ENCODE measurements at places on chromosomes 7 and 10. TPM values are rescaled to one million over a fixed set of nuclear protein-coding genes. Genes with fewer than 3 reads are reported as not detected.

DNA sequence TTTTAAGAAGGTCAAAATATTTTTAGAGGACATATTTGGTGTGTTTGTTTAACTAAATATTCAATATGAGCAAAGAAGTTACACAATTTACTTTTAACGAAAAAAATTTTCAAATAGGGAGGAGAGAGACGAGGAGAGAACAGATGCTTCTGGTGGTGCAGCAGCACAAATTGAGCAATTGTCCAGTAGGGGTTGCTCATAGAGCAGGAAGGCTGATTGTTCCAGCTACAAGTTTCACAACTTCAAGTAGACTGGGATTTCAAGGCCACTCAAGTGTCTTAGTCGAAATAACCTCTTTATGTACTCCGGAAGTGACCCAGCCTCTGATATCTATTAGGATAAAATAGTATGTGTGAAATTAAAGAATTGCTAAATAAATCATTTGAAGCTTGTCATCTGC lies 197.9 kb downstream of the HDAC9 start:
- DNase-seq = peak; percentile 3

GRCh38 chr7:69213878-69214277 lies 384.4 kb upstream of the AUTS2 start:
- no peak for DNase-seq

DNA sequence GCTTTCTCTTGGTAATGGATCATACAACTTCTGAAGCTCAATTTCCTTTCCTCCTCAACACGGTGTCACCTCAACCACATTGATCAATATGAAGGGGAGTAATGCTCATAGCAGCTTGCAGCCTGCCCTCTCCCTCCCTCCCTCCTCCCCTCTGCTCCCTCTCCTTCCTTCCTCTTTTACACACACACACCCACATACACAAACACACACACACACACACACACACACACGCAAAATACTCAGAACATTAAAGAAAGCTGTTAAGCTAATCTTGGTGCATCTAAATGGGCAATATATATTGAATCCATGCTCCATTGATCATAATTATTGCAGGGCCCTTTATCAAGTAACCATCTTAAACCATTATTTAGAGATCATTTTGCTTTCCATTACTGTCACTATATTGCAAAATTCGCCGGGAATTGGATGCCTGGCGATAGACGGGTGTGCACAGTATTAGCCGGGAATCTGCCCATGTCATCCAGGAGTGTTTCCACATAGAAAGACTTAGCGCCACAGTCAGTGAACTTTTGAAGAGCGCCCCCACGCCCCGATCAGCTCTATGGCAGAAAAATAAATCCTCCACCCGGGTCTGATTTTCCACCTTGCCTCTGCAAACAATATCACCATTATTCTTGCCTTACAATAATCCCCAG lies 122.0 kb downstream of the PRLHR start:
- no peak for DNase-seq

DNA sequence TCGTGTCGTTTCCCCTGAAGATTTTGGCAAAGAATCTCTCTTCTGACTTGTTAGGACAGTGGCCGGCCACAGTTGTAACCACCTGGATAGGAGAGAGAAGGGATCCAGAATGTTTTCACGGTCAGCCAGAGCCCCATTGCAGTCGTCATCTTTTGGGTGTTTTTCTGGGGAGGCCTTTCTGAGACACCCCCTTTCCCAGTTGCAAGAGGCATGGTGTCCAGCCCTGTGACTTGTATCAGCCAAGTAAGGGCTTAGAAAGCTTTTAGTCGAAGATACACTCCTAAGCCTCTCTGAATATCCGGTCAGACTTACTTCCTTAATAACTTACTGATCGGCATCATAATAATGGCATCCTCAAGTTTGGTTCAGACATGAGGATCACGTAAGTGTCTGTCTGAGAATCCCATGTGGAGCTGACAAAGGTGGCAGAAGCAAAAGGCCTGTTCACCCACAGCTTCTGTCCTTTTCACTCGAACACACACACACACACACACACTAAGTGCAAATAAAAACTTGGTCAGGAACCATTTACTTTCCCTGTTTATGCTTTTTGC lies 435.7 kb upstream of the GALNT17 start:
- peak; percentile 34 for DNase-seq

GRCh38 chr10:7609556-7609955 lies 57.2 kb downstream of the ITIH5 start:
- no peak for DNase-seq

GRCh38 chr7:2537981-2538851 lies 17.1 kb downstream of the BRAT1 start:
- peak; percentile 27 for DNase-seq

CALML3 gene
- not detected for total RNA-seq

DNA sequence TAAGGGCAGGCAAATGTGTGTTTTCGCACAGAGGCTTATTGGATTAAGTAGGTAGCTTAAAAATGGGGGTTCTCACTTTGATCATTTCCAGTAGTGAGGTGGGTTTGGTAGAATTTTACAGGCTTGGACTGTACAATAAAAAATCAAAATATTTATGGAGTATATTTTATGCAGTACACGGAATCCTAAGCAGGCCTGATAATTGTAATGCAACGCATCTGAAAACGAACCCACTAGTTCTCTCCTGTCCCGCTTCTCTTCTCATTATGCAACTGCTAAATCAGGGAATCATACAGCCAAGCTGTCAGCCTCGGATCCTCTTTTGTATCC lies 377 bp upstream of the POLR1F start:
- no peak for DNase-seq

DNA sequence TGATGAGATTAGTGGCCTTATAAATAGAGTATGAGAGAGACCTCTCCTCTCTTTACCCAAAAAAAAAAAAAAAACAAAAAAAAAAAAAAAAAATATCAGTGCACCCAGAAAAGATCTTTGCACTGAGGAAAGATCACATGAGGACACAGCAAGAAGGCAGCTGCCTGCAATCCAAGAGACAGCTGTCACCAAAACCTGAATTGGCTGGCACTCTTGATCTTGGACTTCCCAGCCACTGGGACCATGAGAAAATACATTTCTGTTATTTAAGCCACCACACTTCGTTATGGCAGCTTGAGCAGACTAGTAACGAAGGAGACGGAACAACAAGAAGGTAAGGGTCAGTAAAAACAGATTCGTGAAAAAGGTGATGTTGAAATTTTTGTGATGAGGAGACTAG lies 47.0 kb downstream of the TMEM106B start:
- DNase-seq = no peak

GRCh38 chr10:11192304-11193000 lies 174.8 kb downstream of the CELF2 start:
- DNase-seq = no peak

DNA sequence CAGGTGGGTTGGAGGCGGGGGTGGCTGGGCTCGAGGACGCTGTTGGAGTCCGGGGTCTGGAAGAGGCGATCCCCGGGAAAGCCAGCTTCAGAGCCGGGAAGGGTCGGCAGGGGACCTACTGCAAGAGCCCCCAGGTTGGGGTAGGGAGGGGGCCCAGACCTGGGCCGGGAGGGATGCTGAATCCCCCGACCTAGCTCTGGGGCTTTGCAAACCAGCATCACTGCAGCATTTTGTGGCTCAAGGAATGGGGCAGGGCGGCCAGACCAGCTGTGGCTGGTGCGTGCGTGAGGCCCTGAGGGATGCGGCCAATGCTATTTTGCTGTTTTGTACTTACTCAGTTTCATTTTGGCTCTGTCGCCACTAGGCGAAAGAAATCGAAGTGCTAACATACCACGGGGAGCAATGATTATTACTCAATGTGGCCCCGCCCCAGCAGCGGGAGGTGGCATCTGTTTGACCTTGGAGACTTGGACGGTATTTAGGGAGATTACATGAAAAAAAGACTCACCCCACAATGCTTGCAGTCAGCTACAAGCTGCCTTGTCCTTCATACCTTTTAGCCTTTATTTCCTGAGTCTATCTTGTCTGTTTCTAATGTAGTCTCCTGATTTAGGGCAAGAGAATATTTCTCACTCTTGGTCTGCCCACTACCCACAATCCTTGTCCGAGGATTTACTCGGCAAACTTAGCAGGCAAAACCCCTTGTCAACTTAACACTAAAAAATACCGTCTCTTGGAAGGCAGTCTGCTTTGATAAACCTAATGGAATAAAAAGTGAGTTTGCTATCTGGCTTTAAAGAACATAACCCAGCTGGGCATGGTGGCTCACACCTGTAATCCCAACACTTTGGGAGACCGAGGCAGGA lies 16.2 kb downstream of the HSPB1 start:
- DNase-seq = peak; percentile 84

DNA sequence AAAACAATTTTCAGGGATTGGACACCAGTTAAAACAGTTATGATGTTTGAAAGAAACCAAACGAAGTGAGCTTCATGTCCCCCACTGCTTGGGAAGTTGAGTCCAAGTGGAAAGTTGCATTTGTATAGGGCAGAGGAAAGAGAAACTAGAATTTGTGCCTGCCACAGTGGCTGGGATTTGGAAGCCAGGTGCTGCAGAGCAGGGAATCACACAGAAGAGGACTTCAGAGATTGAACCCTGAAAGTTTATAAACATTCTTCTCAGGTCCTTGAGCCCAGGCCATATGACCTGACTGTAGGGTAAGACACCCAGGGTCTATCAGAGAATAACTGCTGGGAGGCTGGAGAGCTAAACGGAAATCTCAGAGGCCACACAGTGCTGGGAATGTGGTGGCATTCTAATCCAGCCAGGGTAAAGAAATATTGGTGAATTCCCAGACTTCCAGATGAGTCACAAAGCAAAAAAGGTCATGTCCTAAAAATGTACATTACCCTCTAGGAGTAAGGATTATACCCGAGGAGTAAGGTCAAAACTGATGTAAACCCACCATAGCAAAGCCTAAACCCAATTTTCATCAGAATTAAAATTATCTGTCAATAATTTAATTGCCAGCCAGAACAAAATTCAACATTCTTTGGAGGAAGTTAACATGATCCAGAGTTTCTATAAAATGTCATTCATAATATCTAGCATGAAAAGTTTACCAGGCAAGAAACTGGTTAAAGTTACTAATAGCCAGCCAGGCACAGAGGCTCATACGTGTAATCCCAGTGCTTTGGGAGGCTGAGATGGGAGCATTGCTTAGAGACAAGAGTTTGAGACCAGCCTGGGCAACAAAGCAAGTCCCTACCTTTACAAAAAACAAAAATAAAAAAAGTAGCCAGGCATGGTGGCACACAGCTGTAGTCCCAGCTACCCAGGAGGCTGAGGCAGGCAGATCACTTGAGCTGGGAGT lies 31.2 kb downstream of the TOMM7 start:
- DNase-seq = no peak

Measured in mucosa of descending colon (tissue), 3 donors.